Adrenal gland (tissue), 19 donors: ENCODE measurements at places on chromosomes 2 and 18. TPM values are rescaled to one million over a fixed set of nuclear protein-coding genes. Genes with fewer than 3 reads are reported as not detected.

The THSD7B gene
- polyA plus RNA-seq = 0.10 TPM

The SLC14A1 gene
- polyA plus RNA-seq = 3.5 TPM

The EN1 gene
- polyA plus RNA-seq = 0.03 TPM

The BAZ2B gene
- polyA plus RNA-seq = 38.8 TPM

The ASXL3 gene
- 0.07 TPM for polyA plus RNA-seq
